Activated CD8-positive, alpha-beta memory T cell treated with anti-CD3 and anti-CD28 coated beads, Interleukin-2, amount 50 U/mL, for 4 hours (primary cell): ENCODE measurements at places on chromosomes 11 and 22.

DNA sequence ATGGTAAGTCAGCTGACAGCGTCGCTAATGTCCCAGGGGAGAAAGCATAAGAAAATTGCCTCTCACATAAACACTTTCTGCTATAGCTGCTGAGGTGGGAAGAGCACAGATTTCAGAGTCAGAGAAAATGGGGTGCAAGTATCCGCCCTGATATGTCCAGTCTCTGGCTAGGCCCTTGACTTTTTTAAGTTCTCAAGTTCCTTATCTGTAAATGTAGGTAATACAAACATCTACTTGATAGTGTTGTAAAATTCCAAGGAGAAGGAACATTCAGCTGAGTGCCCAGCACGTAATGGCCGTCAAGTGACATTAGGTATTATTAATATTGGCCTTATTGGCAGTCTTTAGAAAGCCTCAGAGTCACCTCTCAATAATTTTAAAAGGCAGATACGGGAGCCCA lies 143.6 kb downstream of the NTM start:
- no peak for DNase-seq

DNA sequence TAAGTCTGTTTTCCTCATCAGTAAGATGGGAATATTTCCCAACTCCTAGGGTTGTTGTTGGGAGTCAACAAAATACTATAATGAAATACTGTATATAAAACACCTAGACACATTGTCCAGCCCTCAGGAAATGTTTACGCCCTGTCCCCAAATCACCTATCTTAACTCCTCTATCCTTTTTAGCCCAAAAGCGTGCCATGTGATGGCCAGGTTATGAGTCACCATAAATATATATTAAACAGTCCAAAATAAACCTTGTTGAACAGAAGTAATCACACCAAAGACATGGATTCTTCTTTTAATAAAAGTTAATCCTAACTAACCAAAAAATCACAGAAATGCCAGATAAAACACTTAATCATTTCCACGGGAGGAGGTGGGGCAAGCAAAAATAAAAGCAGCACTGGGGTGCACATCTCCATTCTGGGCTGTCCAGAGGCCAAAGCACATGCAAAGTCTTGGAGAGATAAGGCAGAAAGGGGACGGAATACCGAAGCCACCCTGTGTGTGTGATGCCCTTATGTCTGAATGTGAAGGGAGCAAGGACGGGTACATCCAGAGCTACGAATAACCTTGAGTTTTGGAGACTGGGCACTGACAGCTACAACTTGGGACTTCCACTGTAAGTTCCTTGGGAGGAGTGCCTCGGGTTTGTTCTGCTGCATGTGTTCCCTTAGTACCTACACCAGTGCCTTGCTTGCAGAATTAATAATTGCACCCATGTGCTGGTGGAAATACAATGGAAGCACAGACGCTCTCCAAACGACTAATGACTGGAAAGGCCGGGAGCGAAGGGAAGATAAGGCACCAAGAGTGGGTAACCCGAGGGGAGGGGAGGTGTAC lies 1.1 kb downstream of the OSBP start:
- no peak for DNase-seq

- DNase-seq: no peak
Observed at GRCh38 chr11:47396049-47396320, 12.4 kb upstream of the SLC39A13 start.

- DNase-seq: no peak
Observed at GRCh38 chr22:47100019-47100418, 337.6 kb downstream of the TBC1D22A start.

- DNase-seq: no peak
Observed at GRCh38 chr11:133978794-133979193, 22.0 kb upstream of the IGSF9B start.

DNA sequence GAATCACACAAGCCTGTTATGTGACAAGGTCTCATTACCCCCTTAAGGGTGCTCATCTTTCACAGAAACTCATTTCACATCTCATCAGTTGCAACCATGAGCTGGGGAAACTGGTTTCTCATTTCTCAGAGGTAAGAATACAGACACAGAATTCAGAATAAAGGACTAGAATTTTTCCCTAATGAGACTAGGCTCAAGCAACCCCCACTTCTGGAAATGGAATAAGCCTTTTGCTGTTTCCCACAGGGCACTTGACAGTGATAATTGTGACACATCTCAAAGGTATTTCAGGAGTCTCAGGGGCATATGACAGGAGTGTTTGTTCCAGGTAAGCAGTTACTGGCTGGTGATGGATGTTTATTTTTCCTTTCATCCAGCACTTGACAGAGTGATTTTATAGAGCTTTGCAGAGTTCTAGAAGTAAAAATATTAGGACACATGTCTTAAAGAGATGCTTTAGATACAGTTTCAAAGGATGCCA lies 112.9 kb upstream of the DDI1 start:
- no peak for DNase-seq

GRCh38 chr11:1826552-1827094 lies 8.2 kb upstream of the SYT8 start:
- DNase-seq: no peak
